ENCODE measurements at places on chromosomes 5 and 9.

DNA sequence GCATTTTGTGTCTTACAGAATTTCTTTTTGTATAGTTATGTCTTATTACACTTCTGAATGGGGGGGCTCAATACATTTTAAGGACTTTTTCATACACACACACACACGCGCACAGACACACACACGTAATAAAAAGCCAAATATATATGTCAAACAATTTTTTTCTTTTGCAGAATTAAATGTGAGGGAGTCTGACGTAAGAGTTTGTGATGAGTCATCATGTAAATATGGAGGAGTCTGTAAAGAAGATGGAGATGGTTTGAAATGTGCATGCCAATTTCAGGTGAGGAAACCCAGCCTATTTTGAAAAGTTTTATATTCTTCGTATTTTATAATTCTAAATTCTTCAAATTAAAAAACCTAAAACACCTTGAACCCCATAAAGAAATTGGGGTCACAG is 25.6 kb downstream of the TMEFF1 start:
- H3K27me3 ChIP-seq = no peaks in the 10 kb centered on the region
- DNase-seq = no peak
- no peaks in the 10 kb centered on the region for H3K4me1 ChIP-seq
- H3K36me3 ChIP-seq = no peaks in the 10 kb centered on the region
- H3K4me3 ChIP-seq = no peak overlapping the region

- no peaks in the 10 kb centered on the region for H3K36me3 ChIP-seq
- H3K4me3 ChIP-seq = no peak overlapping the region
- H3K27ac ChIP-seq = no peak overlapping the region
- H3K4me1 ChIP-seq = no peaks in the 10 kb centered on the region
These were observed 116.7 kb upstream of the RANBP3L start for GRCh38 chr5:36418152-36418979.

DNA sequence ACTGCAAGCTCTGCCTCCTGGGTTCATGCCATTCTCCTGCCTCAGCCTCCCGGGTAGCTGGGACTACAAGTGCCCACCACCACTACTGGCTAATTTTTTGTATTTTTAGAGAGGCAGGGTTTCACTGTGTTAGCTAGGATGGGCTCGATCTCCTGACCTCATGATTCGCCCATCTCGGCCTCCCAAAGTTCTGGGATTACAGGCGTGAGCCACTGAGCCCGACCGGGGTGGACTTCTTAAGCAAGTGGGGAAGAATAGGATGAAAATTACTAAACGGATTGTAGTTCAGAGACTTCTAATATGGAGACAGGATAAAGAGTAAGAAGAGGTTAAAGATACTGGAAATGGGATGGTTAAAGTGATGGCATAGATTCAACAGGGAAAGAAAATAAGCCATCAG is 132.3 kb upstream of the IRX2 start:
- H3K4me3 ChIP-seq = no peak overlapping the region
- no peak overlapping the region for H3K27ac ChIP-seq
- H3K27me3 ChIP-seq = no peaks in the 10 kb centered on the region
- no peaks in the 10 kb centered on the region for H3K4me1 ChIP-seq
- H3K36me3 ChIP-seq = no peaks in the 10 kb centered on the region

GRCh38 chr5:132657676-132658380 is at the start of gene IL13:
IL13 (plus strand) TSS chr5:132658173; CDS start chr5:132658187, 14 bp downstream.
- peaks cover 34% of the 10 kb centered on the region for H3K27me3 ChIP-seq
- no peak for DNase-seq
- H3K4me3 ChIP-seq = no peak within 1 kb of the TSS
- H3K36me3 ChIP-seq = no peaks in the 10 kb centered on the region
- no peak within 1 kb of the TSS for H3K27ac ChIP-seq
- peaks cover 24% of the 10 kb centered on the region for H3K4me1 ChIP-seq

DNA sequence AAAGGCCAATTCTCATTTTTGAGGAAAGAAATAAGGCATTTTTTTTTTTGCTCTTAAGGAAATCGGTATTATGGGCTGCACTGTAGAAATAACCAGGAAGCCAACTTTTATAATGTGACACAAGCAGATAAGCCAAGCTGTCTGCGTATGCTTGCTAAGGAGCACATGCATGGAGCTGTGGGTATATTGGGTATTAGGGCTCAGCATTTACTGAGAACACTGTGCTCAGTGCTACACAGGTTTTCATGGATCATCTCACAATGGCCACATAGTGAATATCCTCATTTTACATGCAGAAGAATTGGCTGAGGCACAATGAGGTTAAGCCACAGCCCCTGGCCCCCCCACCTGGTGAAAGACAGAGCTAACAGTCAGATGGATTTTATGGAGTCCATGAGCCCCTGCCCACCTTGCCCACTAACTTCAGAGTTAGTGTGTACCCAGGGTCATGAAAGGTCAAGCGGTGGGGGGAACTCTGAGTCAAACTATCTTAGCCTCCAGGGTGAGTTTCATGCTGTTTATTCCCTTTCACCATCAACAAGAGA is 204.8 kb downstream of the SPATA31A6 start:
- H3K27ac ChIP-seq = no peak overlapping the region
- H3K4me1 ChIP-seq = no peaks in the 10 kb centered on the region
- no peaks in the 10 kb centered on the region for H3K27me3 ChIP-seq
- no peak overlapping the region for H3K4me3 ChIP-seq
- H3K36me3 ChIP-seq = no peaks in the 10 kb centered on the region
- no peak for DNase-seq

DNA sequence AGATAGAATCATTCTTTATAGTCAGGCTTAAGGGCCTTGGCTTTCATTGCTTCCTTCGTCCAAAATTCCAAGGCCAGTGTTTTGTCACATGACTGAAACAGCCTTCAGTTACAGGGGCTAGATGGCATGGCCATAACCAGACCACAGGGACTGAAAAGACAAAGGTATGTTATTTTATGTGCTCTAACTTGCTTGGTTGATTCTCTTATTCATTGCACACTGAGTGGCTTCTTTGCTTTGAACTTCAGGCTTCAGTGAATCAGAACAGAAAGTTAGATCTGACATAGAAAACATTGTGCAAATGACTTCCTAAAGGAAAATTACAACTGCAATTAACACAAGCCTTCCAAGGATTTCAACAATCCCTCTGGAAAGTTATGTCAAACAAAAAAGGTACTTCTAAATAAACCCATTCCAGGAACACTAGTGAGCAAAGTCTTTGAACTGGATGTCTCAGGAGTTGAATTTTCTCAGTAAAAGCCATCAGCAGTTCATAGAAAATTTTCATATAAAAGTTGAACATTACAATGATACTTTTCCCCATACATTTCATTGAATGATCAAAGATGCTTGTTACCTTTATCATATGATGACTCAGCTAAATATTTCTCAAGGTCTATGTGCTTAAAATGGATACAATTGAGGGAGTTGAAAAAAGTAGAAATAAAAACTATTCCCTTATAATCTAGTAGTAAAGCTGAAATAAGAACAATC is 355.3 kb downstream of the TMEM232 start:
- no peak overlapping the region for H3K27ac ChIP-seq
- H3K4me1 ChIP-seq = no peaks in the 10 kb centered on the region
- no peak for DNase-seq
- H3K27me3 ChIP-seq = no peaks in the 10 kb centered on the region
- H3K4me3 ChIP-seq = no peak overlapping the region
- no peaks in the 10 kb centered on the region for H3K36me3 ChIP-seq

DNA sequence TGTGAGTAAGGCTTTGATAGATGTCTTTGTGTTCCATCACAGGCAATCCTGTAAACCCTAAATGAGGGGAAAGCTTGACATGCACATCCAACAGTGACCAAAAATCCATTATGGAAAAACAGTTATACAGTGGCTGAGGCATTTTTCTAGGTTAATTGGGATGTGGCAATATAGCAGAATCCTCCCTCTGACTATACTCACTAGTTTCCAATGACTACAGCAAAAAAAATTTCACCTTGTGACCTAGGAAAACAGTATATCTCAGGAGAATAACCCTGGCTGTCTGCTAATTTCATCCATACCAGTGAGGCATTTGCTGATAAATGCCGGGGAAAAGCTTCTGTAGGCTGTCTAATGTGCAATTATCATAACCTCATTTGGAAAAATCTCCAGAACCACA is 49.9 kb upstream of the SNCAIP start:
- H3K27ac ChIP-seq = no peak overlapping the region
- H3K27me3 ChIP-seq = no peaks in the 10 kb centered on the region
- no peaks in the 10 kb centered on the region for H3K36me3 ChIP-seq
- DNase-seq = no peak

GRCh38 chr9:116933251-116933650 is 246.1 kb downstream of the TRIM32 start:
- no peaks in the 10 kb centered on the region for H3K27me3 ChIP-seq
- no peak for DNase-seq
- no peaks in the 10 kb centered on the region for H3K4me1 ChIP-seq
- H3K4me3 ChIP-seq = no peak overlapping the region
- H3K36me3 ChIP-seq = no peaks in the 10 kb centered on the region
